ENCODE measurements at places on chromosomes 12 and 14.

- DNase-seq = no peak
Measured at GRCh38 chr12:119463211-119463926, 128.8 kb downstream of the CCDC60 start.

GRCh38 chr14:44897845-44898151, 63.9 kb downstream of the KLHL28 start:
- DNase-seq = no peak

GRCh38 chr12:6644903-6645302, 2.3 kb downstream of the ACRBP start:
- no peak for DNase-seq

GRCh38 chr12:31899109-31899508, 60.1 kb upstream of the RESF1 start:
- no peak for DNase-seq

Data from activated T-helper 1 cell treated with Interleukin-2 at 50 U/mL for 16 hours (primary cell).